ENCODE measurements at places on chromosomes 4 and X.

DNA sequence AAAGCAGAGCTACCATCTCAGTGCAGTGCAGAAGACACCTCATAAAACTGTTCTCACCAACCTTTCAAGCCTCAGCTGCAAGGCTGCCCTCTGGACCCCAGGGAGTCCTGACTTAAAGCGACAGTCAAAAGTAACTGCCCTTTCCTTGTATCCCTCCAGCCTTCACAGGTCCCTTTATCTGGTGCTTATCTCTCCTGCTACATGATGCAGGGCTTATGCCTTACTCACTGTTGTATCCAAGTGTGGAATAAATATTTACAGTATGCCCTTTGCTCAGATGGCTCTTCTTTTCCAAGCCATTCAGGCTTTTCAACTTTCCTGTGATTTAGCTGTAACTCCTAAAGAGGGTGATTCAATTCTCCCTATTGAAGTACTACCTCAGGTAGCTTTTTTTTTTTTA, 92.6 kb downstream of the KDR start:
- DNase-seq, result no peak

DNA sequence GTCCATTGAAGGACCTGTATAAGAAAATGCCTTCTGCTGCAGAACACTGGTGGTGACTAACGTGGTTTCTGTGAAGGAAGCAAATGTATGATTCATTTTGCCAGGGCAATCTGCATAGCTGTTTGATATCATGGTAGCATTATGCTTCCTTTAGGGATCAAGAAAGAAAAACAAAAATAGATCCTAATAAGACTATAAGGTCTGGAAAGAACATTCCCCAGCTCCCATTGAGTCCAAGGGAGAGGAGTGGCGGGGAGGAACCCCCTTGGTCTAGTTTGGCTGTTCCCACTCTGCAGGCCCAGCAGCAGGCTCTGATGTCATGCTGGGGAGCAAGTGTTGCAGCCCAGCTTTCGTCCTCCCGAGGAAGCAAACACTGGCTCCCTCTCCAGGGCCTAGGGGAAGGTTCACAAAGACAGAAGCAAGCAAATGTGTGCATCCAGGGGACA, 154.5 kb upstream of the GALNT7 start:
- DNase-seq, result no peak

GRCh38 chr4:166657261-166657660, 577.0 kb downstream of the SPOCK3 start:
- DNase-seq, result no peak

- no peak for DNase-seq
These were observed 107.6 kb downstream of the PRDM5 start for GRCh38 chr4:120814886-120815285.

- no peak for DNase-seq
These were observed 61.8 kb upstream of the SFRP2 start for GRCh38 chr4:153850533-153851280.

DNA sequence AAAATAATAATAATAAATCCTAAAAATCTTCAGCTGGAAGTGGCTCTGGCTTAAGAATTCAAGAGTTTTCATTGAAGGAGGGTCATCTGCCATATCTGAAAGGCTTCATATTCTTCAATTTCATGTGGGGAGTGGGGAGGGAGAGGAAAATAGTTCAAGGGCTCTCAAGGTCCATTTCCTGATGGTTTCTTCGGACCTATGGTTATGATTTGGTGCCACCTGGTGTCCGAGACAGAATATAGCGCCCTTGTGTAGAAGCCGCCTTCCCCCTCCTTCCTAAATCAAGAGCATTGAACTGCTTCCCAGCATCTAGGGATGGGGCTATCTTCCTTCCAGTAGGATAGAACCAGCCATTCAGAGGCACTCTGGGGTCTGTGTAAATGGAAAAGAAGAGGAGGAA, 34.3 kb downstream of the NLGN3 start:
- DNase-seq, result no peak

GRCh38 chr4:125401784-125402183, 87.0 kb downstream of the FAT4 start:
- no peak for DNase-seq

DNA sequence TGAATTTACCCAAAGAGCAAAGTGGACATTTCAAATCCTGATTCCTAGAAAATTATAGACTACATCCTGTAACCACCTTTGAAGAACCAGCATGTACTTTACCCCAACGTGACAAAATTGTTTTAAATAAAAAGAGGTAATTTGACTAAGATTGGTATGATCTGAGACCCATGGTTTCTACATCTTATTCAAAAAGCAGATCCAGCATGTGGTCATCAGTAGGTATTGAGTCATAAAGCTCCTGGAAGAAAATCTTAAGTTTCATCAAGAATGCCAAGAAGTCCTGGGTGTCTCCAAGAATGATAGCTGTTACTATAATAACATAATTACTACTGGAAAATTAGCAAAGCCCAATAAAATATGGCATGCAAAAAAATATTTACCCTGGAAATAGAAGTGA, 61.8 kb downstream of the NFKB1 start:
- DNase-seq, result no peak

DNA sequence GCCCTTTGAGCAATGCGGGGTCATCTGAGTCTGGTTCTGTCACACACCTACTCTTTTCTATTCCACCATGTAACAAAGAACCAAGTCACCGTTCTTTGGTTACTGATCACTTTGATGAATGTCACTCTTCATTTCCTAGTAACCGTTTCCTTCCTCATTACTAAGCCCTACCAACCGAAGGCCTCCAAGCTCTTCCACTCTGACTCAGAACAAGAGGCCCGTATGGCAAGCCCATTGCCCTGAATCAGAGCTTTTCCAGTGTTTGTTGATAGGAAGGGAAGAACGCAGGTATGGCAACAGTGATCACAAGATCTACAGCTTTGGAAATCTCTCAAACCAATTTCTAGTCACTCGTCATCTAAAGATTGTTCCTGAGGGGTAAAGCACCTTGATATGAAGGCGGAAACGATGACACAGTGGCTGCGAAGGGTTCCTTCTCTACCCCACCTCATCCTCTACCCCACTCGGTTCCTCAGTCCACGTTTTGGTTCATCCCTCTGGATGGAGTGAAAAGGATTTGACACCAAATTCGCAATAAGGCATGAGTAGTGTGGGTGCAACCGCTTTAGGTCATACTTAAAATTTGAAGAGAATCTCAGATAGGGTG, 28.0 kb upstream of the CD40LG start:
- no peak for DNase-seq

- no peak for DNase-seq
These were observed 160.9 kb downstream of the PPARGC1A start for GRCh38 chr4:23728971-23729370.

DNA sequence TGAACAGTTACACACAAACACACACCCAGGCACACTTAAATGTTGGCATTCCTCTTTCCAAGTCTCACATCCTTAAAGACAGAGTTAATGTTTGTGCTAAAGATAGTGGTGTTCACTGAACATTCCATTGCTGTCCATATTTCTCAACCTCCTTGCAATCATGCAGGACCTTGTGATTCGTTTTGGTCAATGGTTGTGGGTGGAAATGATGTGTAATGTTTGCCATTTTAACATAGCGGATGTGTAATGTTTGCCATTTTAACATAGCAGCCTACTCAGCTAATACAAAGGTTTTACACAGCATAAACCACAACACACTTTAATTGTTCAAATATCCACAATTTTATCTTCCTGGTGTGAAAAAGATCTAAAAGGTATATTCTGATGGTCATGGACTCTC, 93.9 kb downstream of the CEP44 start:
- DNase-seq, result no peak
